ENCODE measurements at places on chromosomes 12 and 14.

DNA sequence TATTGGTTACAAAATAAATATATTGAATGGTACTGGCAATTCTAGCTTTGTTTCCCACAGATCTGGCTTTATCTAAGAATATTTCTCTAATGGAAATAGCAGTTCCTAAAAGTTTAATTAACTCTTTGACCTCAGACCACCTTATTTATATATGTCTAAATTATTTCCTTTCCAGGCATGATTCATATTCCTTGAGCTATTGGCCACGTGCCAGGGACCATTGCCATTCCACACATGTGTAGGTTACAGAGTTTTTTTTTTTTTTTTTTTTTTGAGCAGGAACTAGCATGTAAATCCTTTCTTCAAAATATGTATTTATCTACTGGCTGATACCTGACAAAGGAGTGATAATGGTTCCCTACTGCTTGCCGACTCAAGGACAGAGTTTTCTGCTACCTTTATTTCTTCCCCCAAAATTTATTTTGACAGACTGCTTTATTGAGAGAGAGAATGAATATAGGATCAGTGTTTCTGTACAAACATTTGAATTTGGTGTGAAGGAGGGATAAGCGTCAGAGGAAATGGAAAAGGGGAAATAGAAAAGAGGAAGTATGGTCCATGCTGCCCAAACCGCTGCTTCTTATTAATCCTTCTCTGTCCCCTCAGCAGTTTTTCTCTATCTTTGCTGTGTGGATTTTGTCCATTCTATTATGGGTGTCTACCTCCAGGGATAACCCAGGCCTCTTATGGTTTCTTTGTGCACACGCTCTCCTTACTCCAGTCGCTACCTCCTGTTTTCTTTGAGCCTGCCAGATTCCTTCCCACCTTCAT, 36.4 kb downstream of the PDE3A start:
- no peak for DNase-seq

GRCh38 chr12:14976658-14977057, 3.8 kb downstream of the PDE6H start:
- DNase-seq = no peak

DNA sequence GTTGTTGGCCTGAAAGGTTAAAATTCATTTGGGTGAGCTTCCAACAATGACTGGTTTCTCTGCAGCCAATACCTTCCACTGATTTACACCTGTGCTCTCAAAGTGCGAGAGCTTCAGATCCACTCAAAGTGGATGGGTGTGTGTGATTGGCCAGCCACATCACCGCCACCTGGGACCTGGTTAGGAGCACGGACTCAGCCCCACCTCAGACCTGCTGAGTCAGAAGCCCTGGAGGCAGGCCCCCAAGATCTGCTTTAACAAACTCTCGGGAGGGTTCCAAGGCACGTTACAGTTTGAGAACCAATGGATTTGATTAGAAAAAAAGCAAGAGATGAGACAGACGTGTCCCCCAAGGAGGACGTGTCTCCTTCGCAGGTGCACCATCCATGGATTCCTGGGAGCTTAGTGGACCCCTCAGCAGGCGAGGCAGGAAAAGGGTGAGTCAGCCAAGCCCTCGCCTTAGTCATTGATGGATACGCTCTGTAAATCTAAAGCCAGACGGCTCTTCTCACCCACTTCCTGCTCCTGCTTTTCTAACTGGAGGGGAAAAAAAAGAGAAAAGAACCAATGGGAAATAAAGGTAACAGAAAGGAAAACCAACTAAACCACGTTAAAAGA, 24.5 kb downstream of the FZD10 start:
- no peak for DNase-seq

DNA sequence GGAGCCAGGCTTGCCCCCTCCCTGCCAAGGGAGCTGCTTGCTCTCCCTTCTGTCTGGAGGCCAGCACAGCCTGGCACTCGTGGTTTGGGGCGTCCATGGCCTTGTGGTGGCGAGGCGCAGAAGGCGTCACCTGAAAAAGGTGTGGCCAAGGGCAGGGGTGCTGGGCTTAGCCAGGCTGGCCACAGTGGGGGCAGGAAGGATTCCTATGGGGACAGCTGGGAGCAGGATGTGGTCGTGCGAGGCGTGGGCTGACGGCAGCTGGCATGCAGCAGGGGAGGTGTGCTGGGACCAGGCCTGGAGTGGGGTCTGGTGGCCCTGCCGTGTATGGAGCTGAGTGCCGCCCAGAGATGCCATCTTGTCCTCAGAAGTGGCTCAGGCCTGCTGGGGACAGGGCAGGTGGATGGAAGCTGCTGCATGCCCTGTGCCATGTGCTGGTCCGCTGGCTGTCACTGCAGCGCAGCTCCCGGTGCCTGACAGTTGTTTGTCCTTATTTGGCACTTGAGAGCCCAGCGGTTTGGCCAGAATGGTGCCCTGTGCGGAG, 30.0 kb downstream of the SH2B3 start:
- DNase-seq = no peak

GRCh38 chr12:96187956-96188355, 6.2 kb upstream of the ELK3 start:
- DNase-seq = no peak

DNA sequence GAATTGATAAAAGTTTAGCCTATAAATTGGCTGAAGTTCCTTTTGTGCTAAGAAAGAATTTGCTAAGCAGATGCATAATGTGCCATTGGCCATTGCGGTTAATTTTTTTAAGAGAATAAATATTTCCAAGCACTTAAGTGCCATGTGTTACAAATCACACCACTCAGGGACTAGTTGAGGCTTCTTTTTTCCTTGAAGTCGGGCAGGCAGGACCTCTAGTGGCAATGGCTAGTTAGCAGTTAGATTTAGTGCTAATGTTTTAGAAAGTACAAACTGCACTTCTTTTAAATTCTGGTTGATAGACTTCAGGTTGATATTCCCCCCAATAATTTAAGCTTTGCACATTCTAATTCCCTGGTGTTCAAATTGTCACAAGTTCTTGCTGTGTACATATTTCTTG, 294.3 kb downstream of the APAF1 start:
- DNase-seq = peak; percentile 3

DNA sequence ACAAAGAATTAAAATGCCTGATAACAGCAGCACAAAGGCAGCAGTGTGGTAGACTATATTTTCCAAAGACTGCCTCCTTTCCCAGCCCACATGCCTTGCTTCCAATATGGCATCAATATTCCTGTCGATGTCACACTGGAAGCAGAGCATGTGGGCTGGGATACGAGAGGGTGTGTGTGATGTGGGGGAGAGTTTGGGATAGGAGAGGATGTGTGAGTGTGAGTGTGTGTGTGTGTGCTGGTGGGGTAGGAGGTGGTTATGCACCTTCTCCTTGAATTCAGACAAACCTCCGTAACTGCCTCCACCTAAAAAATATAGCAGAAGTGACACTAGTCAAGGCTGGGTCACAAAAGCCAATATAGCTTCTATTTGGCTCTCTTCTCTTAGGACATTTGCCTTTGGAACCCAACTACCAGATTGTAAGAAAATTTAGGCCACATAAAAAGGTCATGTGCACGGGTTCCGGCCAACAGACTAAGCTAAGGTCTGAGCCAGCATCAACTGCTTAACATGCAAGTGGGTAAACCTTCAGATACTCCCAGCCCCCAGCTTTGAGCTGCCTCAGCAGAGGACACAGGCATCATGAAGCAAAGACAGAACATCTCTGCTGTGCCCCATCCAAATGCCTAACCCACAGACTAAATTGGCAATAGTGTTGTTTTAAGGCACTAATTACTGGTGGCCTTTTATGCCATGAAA, 29.5 kb downstream of the SPPL3 start:
- DNase-seq = no peak

GRCh38 chr12:89418228-89418910, 66.1 kb upstream of the DUSP6 start:
- DNase-seq = no peak

- DNase-seq = no peak
Measured at GRCh38 chr14:78576437-78577166, 406.4 kb downstream of the NRXN3 start.

DNA sequence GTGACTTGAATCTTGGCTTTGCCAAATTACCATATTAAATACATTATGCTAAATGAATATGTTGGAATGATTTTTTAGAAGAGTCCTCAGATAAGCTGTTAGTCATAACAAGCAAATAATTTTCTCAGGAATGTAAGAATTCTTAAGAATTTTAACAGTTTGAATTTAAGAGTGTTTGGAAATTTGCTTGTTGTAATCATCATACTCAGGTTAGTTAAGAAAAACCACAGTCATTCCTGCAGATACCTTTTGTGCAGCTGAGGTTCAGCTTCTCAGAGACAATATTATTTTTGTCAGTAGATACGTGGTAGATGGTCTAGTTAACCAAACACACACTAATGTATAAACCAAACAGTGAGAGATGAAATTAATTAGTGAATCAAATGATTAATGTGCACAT, 8.9 kb downstream of the WNK1 start:
- DNase-seq = no peak

GRCh38 chr14:60817113-60817512, 82.6 kb downstream of the MNAT1 start:
- no peak for DNase-seq

DNA sequence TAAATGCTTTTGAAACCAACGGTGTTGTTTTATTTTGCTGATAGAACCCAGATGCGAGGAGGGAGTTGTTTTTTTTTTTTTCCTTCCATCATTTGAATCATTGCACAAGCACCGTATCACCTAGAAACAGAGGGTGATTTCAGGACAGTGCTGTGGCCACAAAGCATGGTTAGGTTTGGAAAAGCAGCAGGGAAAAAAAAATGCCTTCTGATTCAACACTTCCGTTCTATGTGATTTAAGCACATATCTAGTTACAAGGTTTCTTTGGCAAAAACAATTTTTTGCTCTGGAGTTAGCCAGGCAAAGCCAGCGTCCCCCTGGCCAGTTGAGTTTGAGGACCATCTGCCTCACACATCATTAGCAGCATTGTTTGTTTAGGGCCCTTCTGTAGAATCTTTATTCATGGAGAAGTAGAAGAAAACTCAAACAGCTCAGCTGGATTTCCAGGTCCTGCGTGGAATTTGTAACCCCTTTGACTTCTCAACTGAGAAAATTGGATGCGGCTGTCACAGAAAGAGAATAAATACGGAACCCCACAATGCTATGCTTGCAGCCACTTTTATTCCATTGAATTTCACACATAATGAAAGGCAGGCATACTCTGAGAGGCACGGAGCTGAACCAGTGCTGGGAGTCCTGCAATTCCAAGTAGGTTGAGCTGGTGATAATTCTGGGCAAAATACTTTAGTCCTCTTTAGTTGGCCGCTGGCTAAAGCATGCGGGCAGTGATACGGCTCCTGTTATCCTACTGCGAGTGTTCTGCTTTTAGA, 17.0 kb upstream of the WNT5B start:
- peak; percentile 89 for DNase-seq

GRCh38 chr14:99562856-99563748, 40.9 kb downstream of the CCDC85C start:
- no peak for DNase-seq

DNA sequence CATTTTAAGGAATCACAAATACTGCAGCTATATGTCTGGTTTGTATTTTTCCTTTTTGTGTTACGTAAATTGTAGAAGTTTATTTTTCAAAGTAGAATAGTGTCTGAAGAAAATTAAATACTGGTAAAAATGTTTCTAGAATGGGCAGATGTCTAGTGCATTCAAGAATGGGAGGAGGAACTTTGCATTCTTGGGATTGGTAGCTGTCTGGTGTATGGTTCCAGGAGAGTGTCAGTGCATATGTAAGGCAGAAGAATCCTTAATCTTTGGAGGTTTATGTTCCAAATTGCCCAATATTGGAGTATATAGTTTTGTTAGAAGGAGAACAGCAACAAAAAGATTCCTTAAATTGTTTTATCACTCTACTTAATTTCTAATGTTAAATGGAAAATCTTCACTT, 13.5 kb downstream of the PAPOLA start:
- DNase-seq = no peak

DNA sequence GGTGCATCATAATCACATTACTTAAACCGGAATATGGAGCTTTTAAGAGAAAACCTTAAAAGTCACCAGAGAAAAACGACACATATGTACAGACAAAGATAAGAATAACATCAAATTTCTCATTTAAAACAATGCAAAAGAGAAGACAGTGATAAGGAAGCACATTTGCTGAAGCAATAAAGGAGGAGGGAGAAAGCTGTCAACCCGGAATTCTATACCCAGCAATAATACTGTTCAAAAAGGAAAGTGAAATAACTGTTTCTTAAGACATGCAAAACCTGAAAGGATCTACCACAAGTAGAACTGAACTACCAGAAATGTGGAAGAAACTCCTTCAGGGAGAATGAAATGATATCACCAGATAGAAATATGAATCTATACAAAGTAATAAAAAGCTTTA, 15.4 kb downstream of the SLC6A13 start:
- no peak for DNase-seq

DNA sequence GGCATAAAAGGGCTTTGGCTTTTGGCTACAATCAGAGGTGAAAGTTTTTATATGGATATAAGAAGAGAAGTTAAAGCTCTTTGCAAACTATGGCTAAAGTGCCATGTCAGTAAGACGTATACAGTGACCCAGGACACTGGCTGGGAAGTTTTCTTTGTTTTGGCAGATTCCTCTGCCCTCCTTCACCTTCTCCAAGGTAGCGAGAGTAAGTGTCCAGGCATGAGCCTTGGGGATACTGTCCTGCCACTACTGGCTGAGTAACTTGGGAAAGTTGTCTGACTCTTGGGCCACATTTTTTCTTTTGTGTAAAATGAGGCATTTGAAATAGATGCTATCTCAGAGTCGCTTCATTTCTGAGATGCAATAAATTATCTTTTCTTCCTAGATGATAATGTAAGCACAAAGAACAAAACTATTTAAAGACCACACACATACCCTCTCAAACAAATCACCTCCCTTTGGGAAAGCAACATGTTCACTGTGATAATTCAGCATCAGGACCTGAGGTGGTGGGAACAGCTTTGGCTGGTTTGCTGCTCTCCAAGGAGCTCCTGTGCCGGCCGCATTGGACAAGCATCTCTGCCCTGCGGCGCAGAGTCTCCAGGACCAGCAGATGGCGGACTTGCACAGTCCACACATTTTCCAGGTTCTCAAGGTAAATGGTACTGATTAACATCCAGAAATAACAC, 106.3 kb downstream of the PTCSC3 start:
- no peak for DNase-seq

DNA sequence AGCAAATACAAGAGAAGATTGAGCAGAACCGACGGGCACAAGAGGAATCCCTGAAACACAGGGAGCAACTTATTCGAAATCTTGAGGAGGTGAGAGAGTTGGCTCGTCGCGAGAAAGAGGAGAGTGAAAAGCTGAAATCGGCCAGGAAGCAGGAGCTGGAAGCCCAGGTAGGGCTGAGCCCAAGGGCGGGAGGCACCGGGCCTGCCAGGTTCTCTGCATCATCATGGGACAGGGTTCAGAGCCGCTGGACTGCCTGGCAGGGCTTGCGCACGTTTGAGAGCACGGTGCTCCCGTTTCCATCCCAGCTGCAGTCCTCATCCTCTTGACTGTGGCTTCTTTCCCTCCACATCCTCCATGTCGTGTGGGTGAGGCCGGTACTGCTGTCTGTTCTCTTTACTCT, 14.4 kb downstream of the TCHP start:
- no peak for DNase-seq

GRCh38 chr12:93766796-93767523, 89.8 kb downstream of the CRADD start:
- no peak for DNase-seq

GRCh38 chr14:98513558-98513957, 758.4 kb downstream of the BCL11B start:
- no peak for DNase-seq
